RWPE2 (cell line): ENCODE measurements at places on chromosomes 1 and 21.

DNA sequence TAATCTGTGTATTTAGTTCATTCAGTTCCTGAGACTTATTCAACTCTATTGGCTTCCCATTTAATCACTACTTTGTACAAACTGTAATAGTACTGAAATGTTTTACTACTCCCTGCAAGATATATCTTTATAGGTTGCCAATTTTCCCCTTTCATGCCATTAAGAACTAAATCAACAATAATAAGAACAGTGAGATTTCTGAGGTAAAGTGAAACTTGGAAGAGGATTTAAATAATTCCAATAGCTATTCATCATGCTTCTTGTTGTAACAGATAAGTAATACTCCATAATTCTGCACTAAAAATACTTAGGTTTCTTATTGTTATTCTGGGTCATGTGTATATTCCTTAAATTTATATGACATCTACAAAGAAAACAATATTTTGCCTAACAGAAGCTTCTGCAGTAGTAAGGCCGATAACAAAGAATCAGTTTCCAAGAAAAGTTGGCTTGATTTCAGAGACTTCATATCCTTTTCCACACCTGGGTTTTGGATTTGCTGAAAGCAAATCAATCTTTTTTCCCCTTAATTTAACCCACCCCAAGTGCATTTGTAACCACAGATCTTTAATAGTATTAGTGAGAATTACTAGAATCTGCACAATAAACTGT is 258.3 kb downstream of the FAF1 start:
- DNase-seq, result no peak

- peak; percentile 80 for DNase-seq
Measured at GRCh38 chr1:38117444-38117887, 70.9 kb upstream of the POU3F1 start.

DNA sequence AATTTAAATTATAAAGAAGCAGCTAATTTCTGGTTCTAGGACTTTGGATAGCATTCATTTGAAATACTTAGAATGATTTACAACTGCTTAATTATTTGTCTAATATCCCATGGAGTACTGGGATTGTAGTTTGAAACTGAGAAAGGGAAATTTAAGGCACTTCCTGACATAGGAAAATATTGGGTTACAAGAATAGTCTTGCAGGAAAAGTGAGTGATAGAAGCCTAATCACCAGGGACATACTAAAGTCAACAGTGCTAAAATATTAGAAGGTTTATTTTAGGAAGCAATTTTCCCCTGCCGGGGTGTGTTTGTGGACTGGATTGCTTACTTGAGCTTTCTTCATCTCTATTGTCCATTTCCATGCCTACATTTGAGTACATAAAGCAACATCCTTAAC is 661.6 kb downstream of the ADGRL2 start:
- DNase-seq, result no peak

DNA sequence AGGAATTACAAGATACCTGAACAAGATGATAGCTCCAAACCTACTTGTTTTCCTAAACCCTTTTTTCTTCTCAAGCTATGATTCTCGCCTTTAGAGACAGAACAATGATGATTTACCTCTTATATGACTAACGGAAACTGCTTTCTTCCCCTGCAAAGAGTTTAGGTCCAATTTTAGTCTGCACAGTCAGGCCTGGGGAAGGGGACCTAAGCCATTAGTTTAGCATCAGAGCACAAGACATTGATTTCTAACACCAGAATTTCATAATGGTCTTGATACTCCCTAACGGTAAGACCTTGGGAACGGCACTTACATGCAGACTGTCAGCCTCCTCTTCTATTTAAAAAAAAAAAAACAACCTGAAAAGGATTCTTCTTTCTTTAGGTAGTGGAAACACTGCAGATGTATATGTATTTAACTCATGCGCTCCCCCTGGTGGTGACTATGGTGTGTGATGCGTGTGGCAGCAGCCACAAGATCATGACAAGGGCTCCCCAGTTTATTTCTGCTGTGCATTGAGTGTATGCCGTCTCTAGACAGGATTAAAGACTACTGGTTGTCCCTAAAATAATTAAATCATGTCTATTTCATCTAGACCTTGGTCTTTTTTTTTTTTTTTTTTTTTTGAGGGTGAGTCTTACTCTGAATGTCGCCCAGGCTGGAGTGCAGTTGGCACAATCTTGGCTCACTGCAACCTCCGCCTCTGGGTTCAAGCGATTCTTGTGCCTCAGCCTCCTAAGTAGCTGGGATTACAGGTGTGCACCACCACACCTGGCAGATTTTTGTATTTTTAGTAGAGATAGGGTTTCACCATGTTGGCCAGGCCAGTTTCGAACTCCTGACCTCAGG is 37.3 kb upstream of the TMEM222 start:
- DNase-seq, result no peak

GRCh38 chr1:232622378-232622777 is 7.6 kb downstream of the SIPA1L2 start:
- no peak for DNase-seq

DNA sequence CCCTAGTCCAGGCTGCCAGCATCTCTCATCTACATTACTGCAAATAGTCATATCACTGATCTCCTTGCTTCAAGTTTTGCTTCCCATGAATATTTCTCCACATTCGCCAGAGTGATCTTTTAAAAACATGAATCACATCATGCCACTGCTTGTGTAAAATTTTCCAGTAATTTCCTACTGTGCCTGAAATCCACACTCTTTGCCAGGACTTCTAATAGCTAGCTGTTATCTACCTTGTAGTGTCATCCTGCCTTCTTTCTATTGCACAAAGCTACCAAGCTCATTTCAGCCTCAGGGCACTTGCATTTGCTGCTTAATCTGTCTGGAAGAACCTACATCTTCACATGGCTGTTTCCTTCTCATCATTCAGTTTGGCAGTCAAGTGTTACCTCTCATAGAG is 33.9 kb upstream of the ZNF362 start:
- no peak for DNase-seq

DNA sequence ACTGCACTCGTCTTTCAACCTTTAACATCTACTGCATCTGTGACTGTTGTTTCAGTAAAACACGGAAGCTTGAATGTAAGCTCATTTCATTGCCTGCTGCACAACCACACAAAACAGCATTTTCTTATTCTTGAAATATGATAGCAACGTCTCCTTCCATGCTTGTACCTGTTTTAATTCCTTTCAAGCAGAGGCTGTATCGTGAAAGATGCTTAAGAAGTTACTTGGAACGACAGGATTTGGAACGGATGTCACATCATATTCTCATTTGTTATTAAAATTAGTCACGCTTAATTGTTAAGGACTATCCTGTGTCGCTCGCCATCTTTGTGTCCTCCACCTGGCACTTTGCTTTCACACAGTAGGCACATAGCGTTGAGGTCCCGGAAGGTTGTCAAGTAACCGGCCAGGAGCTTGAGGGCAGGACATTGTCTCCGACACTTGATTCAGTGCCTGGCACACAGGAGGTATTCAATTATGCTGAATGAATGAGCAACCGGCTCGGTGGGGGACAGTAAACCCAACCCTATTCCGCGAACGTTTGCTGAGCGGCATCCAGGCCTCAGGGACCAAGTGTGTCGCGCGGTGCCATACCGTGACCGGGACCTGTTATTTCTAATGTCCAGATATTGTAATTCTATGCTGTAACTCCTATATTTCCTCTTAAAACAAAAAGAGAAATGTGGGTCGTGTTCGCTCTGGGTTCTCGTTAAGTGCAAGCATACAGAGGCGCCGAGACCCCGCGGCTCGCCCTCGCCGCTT is 499 bp upstream of the SH3GLB1 start:
- no peak for DNase-seq

- no peak for DNase-seq
Measured at GRCh38 chr1:56496821-56497772, 82.3 kb downstream of the PLPP3 start.

DNA sequence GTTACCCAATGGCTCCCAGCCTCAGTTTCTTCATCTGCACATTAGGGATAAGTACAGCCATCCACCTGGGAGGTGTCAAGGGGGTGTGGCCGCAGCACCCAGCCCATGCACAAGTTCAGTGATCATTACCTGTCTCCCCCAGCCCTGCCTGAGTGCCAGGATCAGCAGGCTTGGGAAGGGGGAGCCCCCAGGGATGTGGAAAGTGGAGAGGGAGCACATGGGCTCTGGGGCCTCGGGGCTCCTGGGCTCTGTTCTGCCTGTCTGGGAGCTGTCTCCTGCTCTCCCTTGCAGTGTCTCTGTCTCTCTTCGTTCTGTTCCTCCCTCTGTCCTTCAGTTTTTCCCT is 10.8 kb upstream of the PADI1 start:
- DNase-seq, result peak; percentile 52

DNA sequence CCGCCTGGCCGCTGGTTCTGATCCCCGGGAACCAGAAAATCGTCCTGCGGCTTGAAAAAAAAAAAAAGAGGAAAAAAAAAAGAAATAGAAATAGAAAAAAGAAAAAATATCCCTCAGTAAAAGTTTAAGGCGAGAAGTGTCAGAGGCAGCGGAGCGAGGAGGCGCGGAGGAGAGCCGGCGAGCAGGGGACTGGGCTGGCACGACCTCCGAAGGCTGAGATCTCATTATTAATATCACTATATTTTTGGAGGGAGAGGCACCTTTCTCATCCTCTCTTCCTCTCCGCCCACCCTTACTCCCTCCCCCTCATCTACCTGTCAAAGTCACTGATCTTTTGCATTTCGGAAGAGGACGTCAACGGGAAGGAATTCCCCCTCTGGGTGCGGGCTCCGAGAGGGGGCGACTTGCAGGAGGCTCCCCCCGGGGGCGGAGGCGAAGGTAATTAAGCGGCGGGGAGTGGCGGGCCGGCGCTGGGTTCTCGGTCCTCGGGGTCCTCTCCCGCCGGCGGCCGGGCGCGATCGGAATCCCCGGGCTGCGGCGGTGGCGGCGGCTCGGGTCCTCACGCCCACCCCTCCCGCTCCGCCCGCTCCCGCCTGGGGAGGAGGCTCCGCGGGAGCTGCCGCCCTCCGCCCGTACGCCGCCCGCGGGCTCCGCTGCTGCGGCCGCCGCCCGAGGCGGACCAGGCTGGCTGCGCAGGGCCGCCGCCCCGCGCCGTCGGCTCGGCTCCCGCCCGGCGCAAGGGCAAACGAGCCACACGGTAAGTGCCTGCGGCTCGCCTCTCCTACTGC is at the start of gene NTNG1:
Gene NTNG1 (plus strand): TSS at position 337 of the 788 bp plus-strand sequence.
- DNase-seq, result no peak

- DNase-seq, result no peak
Measured at GRCh38 chr1:175015243-175015642, 8.0 kb downstream of the MRPS14 start.

DNA sequence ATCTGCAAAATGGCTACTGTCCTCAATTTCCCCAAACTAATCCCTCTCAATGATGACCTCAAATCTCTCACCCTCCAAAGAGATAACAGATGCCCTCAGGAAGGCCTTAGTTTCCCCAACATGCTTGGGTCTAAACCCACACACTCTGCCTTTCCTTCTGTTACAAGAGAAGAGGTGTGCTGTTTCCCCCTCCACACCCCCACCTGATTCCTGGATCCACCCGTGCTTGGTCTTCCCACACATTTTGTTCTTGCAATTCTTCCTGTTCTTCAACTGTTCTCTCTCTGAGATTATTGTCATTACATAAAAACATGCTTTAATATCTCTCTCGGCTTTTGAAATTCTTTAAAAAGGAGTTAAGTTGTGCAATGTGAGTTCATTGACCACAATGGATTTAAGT is 5.7 kb upstream of the CBR3 start:
- DNase-seq, result peak; percentile 2

GRCh38 chr1:219476716-219477115 is 136.2 kb downstream of the ZC3H11B start:
- no peak for DNase-seq

GRCh38 chr1:91687452-91687851 is 186.8 kb downstream of the CDC7 start:
- no peak for DNase-seq

- no peak for DNase-seq
Measured at GRCh38 chr1:111924786-111925185, 64.7 kb downstream of the KCND3 start.

DNA sequence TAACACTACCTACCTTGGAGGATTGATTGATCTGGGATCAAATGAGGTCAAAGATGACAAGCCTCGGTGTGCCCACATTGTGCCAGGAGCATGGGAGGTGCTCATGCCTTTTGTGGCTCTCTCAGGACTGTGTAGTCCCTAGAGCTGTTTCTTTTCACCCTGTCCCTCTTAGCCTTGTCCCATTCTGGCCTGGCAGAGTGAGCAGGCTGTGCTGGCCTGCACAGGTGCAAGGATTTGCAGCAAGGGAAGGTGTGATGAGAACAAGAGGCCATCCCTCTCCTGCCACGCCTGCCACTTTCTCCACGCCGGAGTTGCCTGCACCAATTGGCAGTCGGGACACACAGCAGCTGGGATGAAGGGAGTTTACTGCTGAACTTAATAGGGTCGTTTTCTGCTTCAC is 410.6 kb upstream of the VAMP3 start:
- no peak for DNase-seq

DNA sequence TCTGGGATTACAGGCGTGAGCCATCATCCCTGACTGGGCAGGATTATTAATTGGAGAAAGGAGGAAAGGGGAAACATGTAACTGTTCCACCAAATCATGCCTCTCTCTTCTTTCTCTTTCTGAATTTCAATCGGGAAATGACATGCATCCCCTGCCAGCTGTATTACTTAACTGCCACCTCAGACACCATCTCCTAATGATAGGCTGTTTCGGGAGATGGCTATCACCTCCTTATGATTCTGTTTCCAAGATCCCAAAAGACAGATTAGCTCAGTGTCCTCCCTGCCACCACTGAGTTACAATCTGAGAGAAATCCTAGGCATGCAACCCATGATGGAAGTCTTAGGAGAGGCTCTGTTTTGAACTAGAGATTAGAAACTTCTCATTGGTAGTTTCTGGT is 67.5 kb downstream of the MIS18A start:
- no peak for DNase-seq

DNA sequence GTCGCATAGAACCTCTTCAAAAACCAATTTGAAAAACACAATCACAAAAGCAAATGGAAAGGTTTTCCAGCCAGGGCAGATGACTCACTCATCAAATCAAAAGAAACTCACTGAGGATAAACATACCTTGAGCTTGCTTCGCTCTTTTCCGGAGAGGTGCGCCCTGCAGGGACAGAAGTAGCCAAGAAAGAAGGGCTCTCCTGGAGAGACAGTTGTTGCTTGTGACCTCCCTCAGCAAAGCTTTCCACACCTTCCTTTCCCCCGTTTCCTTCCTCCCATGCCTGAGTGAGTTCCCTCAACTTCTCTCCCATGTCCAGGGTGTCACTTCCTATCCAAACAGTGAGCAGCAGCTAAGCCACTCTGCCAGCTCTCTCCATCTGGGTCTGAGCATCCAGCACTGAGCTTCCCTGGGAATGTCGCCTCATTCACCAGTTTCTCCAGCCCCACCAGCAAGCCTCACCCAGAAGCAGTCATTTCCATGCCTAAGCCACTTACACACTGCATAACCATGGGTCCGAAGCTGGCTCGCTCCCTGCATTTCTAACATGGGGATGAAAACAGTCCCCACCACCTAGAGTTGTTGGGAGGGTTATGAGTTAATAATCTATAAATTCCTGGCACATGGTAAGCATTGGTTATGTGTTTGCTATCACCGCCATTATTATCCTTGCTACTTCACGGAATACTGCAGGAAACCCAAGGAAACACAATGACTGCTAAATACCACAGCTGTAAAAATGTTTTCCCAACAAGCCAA is 75.0 kb downstream of the PTPN14 start:
- no peak for DNase-seq

- no peak for DNase-seq
Measured at GRCh38 chr1:97826820-97827219, 94.0 kb downstream of the DPYD start.

GRCh38 chr1:71987181-71987580 is 295.2 kb downstream of the NEGR1 start:
- no peak for DNase-seq

GRCh38 chr1:11057477-11057876 is 2.3 kb downstream of the SRM start:
- DNase-seq, result no peak
